ENCODE measurements at places on chromosomes 7 and 10.

- no peak for DNase-seq
Measured at GRCh38 chr10:28530751-28531150, 2.2 kb upstream of the WAC start.

DNA sequence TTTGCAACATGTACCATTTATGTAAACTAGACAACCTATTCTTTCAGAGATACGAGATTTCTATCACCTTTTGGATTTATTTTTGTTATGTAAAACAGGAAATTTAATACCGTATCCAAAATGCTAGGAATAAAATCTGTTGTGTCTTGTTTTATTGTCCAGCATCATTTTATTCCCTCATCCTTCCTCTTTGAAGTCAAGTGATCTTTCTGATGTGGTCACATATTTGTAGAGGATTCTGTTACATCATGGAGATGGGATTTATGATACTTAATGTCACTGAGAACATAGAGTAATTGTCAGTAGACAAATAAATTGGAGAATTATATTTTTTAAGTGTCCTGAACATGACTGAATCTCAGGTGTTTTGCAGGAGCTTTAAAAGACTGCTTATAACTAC, 64.7 kb downstream of the ZNF277 start:
- no peak for DNase-seq

- no peak for DNase-seq
Measured at GRCh38 chr10:47166405-47166777, 133.6 kb upstream of the GDF10 start.

- DNase-seq, result no peak
Measured at GRCh38 chr7:93851536-93851935, 39.0 kb downstream of the TFPI2 start.

DNA sequence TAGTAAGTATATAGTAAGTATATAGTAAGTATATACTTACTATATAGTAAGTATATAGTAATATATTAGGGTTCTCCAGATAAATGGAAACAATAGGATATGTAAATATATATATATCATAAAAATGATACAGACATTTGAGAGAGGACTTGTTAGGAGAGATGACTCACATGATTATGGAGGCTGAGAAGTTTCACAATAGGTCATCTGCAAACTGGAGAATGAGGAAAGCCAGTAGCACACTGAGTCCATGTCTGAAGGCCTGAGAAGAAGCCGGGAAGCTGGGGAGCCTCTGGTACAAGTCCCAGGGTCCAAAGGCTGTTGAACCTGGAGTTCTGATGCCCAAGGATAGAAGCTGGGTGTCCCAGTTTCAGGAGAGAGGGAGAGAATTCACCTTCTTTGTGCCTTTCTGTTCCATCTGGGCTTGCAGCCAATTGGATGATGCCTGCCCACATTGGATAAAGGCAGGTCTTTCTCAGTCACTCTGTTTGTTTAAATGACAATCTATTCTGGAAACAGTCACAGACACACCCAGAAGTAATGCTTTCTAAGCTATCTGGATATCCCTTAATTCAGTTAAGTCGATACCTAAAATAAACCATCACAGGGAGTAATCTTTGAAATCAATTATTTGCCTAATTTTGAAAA, 205.5 kb upstream of the CDC14C start:
- DNase-seq, result no peak

GRCh38 chr10:33521062-33521461, 186.6 kb upstream of the NRP1 start:
- no peak for DNase-seq

- DNase-seq, result no peak
Measured at GRCh38 chr7:65325793-65326432, 47.7 kb upstream of the ZNF92 start.

GRCh38 chr7:72405418-72405817, 6.7 kb downstream of the CALN1 start:
- peak; percentile 1 for DNase-seq

GRCh38 chr7:106737202-106737562, 76.2 kb upstream of the CCDC71L start:
- DNase-seq, result no peak

DNA sequence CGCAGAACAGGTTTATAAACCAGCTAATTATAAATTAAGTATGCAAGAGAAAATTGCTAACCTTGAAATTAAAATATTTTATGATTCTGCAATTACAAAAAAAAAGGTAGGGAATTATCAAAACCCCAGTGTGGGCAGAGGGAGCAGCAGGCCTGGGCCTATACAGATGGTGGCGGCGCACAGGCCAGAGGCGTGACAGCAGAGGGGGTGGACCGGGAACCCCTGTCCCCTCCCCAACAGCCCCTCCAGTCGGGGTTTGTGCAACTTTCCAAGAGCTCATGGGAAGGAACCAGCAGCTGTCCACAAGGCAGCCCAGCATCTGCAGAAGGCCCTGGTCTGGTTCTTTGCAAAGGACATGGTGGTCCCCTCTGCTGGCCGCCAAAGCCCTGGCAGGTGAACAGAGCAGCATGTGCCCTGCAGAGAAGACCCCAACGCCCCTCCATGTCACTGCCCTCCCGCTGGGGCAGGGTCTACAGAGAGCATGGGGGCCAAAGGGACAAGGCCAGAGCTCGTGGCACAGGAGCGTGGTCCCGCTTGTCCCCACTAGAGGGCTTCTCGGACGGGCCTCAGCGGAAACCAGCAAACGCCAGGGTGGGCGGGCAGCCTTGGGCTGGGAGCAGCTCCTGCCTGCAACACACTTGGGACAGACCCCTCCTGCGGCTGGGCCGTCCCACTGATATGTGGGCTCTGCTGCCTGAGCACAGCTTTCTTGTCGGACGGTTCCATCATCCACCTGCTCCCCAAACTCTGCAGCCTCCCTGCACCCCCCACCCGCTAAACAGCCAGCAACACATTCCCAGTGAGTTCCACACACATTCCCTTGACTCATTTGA, 75.1 kb downstream of the EBF3 start:
- DNase-seq, result no peak

GRCh38 chr7:55274156-55274555, 91.0 kb upstream of the LANCL2 start:
- no peak for DNase-seq

DNA sequence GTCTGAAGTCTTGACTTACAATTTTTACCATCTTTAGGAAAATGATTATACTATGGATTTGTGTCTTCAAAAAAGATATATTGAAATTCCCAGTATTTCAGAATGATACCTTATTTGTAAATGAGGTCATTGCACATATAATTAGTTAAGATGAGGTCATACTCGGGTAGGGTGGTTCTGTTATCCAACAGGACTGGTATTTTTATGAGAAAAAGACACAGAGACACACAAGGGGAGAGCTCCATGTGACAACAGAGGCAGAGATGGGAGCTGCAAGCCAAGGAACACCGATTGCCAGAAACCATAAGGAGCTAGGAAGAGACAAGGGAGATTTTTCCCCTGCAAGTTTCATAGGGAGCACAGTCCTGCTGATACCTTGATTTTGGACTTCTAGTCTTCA, 356.9 kb downstream of the ARL4A start:
- DNase-seq, result no peak

- no peak for DNase-seq
Measured at GRCh38 chr7:107063245-107064120, 19.0 kb downstream of the PRKAR2B start.

- no peak for DNase-seq
Measured at GRCh38 chr7:154794147-154794780, 208.7 kb downstream of the PAXIP1 start.

GRCh38 chr7:3981281-3981680, 680.2 kb downstream of the SDK1 start:
- no peak for DNase-seq

DNA sequence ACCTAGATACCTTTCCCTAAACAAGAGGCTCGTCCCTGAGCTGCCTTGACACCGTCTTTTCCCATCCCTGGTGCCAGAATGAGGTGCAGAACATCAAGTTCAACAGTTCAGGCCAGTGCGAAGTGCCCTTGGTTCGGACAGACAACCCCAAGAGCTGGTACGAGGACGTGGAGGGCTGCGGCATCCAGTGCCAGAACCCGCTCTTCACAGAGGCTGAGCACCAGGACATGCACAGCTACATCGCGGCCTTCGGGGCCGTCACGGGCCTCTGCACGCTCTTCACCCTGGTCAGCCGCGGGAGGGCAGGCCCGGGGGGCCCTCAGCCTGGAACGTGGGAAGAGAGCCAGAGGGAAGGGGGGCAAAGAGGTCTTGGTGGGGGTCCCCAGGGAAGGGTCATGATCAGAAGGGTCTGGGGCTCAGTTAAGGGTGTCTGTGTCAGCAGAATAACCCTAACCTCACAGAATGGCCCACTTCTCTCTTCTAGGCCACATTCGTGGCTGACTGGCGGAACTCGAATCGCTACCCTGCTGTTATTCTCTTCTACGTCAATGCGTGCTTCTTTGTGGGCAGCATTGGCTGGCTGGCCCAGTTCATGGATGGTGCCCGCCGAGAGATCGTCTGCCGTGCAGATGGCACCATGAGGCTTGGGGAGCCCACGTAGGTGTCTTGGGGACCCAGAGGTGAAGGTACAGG, 16.8 kb downstream of the SMO start:
- no peak for DNase-seq

- no peak for DNase-seq
Measured at GRCh38 chr10:130459851-130460490, 323.8 kb downstream of the GLRX3 start.

- no peak for DNase-seq
Measured at GRCh38 chr7:120984406-120984805, 4.1 kb upstream of the CPED1 start.

- no peak for DNase-seq
Measured at GRCh38 chr7:23893942-23894891, 184.2 kb downstream of the STK31 start.

DNA sequence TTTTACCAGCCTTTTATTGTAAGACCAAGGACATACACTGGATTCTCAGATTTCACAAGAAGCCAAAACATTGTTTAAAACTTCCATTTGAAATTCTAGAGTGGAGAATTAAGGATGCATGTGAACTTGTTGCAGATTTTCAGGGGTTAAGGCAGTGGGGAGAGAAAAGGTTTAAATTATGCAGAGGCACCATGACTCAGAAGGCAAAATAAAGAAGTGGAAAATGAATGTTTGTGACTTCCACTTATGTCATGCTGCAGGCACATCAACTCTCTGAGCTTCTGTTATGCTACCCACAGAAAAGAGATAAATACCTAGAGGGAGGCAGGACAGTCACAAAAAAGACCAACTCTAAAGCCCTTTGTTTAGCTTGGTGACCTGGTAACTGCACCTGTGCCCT, 84.4 kb upstream of the BET1 start:
- no peak for DNase-seq

DNA sequence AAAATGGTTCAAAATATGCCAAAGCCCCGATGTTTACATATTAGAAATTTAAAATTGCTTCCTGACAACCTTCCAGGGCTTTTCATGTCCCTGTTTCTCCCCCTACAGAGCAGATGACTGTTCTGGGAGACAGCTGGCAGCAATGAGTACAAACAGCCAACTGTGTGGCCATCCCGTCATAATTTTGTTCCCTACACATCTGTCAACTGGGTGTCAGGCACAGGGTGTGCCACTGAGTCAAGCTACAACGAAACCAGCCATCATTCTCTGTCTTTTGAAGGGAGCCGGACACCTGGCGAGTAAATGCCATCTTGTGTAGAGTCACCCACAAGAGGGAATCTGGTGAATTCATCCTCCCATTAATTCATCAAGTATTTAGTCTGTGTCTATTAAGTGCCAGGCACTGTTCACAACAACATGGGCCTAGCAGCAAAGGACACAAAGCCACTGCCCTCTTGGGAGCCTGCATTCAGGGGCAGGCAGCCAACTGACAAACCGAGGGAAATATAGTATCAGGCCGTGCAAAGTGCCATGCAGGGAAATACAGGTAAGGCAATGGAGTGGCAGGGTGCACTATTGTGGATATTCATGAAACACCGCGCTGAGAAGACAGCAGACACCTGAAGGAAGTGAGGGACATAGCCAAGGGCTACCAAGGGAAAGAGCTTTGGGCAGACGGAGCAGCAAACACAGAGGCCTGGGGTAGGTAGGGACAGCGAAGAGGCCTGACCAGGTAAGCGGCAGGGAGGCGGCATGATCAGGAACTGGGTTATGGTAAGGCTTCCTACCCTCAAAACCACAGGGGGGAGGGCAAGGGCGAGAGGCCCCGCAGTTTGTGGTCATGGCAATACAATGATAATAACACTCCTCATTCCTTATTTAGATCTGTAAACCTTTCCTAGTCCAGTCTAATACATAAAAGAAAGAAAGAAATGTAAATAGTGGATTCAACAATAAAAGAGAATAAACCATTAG, 213.6 kb downstream of the FAM107B start:
- no peak for DNase-seq

GRCh38 chr10:8278099-8278498, 223.6 kb downstream of the GATA3 start:
- DNase-seq, result no peak

DNA sequence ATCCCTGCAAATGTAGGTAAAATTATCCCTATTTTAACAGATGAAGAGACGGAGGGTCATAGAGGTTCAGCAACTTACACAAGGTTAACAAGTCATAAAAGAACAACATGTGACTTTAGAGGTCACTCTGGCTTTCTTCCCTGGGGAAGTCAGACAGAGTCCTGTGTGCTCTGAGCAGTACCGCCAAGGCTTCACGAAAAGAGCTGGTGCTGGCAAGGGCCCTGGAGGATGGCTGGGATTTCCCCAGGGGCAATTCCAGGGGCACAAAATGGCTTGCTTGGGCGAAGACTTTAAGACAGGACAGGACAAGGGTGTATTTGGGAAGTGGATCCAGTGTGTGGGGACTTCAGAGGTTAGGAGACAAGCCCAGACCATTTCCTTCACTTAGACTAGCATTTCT, 144.1 kb downstream of the PIP4K2A start:
- DNase-seq, result no peak

- DNase-seq, result no peak
Measured at GRCh38 chr10:119849031-119849789, 23.4 kb downstream of the MCMBP start.

DNA sequence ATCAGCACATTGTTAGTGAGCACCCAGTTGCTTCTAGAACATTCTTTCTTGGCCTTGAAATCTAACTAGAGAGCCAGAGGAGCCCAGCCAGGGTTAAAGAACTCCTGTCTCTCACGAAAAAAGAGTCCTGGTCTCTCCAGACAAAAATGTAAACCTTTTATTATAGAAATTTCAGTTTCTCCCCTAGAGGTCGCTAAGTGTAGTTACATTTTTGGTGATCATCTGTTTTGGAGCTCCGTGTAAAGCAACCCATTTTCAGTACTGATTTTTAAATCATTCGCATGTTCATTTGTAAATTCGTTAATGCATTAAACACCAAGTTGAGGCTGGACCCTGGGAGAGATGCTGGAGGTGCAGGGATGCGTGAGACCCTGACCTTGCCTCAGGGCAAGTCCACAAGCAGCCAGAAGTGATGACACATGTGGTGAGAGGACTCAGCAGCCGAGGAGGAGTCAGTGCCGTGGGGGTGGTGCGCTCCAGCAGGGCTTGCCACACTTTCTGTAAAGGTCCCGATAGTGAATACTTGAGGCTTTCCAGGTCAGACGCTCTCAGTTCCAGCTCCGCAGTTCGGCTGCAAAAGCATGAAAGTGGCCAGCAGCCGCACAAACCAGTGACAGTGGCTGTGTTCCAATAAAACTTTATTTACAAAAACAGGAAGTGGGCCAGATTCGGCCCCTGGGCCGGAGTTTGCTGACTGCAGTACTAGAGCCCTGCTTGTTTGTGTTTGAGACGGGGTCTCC, 578.6 kb upstream of the FOXK1 start:
- DNase-seq, result no peak
